ENCODE measurements at places on chromosomes 4 and X. TPM values are rescaled to one million over a fixed set of nuclear protein-coding genes. Genes with fewer than 3 reads are reported as not detected.

Gene CXorf66
- not detected for polyA plus RNA-seq

Gene PUDP
- polyA plus RNA-seq = 23.2 TPM

Gene NALF2
- 0.06 TPM for polyA plus RNA-seq

DNA sequence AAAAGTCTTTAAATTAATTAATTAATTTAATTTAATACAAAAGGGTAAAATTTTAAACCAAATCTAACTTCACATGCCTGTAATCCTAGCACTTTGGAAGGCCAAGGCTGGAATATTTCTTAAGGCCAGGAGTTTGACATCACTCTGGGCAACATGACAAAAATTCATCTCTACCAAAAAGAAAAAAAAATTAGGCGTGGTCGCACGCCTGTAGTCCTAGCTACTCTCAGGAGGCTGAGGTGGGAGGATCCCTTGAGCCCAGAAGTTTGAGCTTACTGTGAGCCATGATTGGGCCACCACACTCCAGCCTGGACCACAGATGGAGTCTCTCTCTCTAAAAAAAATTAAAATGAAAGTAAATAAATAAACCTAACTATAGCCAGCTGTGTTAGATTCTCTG lies 39.2 kb upstream of the ANTXR2 start:
- no peak for DNase-seq

DNA sequence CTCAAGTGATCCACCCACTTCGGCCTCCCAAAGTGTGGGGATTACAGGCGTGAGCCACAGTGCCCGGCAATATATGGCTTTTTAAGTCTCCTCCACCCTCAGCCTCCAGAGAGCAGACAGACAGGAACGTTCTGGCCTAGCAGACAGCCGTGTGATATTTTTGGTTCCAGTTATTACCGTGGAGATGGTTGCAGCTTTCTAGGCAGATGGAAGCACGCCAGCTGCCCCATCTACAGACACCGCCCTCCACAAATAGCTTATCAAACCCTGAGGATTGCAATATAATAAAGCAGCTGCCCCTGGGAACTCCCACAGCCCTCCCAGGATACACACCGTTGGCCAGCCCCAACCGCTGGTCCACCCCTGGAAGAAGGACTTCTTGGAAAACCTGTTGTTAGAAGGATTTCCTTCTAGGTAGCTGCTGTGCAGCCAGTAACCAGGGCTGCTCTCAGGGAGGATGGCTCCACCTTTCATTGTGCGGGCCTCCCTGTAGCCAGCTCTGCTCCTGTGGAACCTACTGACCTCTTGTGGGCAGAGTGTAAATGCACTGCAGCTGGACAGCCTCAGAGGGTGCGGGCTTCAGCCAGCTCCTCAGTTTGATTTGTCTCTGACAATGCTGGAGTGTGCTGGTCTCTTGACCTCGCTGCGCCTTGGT lies 44.0 kb downstream of the SLC25A5 start:
- DNase-seq = peak; percentile 80

DNA sequence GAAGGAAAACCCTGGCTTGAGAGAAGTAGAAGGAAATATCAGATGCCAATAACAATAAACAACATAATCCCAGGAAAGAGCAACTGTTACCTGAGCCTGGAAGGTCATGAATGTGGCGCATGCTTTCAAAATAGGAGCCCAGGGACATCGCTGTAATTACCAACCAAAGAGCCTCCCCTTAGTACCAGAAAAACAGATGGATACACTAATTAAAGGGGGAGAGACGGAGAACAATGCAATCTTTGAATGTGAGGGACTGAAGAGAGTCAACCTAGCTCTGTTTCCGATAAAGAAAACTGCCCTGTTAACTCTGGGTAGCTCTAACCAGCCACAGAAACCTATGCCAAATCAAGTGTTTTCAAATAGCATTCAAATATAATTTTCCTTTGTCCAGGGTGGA lies 161.4 kb downstream of the ENOX2 start:
- no peak for DNase-seq

- no peak for DNase-seq
These were observed 21.4 kb upstream of the RBPJ start for GRCh38 chr4:26299254-26299882.

- DNase-seq = no peak
These were observed 14.0 kb downstream of the PF4 start for GRCh38 chr4:73967866-73968265.

DNA sequence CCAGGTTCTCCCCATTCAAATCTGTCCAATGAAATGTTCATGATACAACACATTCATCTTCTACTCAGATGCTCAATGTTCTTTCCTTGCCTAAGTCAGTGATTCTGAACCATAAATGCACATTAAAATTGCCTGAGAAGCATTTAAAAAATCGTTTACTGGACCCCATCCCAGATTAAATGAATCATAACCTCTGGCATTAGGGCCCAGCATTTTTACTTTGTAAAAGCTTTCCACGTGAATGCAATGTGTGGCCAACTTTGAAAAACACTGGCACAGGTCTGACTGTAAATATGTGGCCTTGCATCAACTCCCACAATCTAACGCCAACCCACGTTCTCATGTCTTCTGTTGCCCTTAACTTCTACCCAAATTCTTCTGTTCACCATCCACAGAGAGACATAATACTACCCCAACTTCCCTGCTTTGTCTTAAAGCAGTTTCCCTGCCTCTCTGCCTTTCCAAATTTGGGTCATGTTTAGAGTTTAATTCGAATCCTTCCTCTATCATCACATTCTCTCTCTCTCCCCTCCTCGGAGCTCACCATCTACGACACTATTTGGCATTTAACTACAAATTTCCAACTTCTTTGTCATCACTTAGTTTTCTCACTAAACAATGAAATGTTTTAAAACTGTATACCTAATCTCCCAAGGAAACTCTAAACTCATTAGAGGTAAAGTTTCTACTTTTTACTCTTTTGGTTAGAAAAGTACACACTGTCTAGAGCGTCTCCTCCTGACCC lies 78.7 kb downstream of the PRKG2 start:
- DNase-seq = no peak
